NCI-H2227 treated with DMSO at 0.1 percent for 48 hours (cell line): ENCODE measurements at places on chromosomes 11 and 22.

GRCh38 chr22:36383110-36383581 is 4.6 kb downstream of the MYH9 start:
- DNase-seq: no peak

GRCh38 chr22:37371491-37371890 is 55.8 kb downstream of the ELFN2 start:
- DNase-seq: no peak

GRCh38 chr11:17649261-17649660 is 70.1 kb upstream of the MYOD1 start:
- no peak for DNase-seq

DNA sequence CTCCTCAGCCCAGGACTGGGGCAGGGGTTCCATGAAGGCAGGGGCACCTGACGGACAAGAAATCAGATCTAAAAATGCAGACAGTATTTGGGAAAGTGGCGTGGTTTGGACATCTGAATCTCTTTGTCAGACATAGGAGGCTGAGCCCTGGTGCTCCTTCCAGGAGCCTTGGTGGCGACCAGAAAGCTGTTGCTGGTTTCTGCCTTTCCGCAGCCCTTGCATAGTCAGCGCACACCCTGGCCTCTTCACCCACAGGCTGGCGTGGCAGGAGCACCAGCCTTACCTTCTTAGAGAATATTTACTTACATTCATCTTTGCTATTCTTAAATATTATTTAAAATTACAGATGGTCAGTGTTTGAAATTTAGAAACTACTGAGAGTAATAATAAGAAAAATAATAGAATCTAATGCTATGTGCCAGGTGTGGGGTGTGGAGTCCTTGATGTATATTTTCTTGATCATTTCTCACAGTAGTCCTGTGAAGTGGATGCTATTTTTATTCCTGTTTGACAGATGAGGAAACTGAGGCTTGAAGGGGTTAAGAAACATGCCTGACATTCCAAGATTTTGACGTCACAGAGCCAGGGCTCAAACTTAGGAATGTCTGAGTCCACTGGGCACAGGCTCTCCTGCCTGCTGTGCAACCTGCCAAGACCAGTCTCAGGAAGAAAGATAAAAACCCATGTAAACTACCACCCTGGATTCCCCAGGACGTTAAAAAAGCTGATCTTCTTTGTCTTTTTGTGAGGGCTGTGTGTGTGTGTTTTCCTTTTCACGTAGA is 51.6 kb downstream of the TBC1D22A start:
- no peak for DNase-seq

- DNase-seq: no peak
Observed at GRCh38 chr22:19233189-19233661, 54.7 kb upstream of the SLC25A1 start.

GRCh38 chr22:17109113-17109865 is 11.9 kb downstream of the TMEM121B start:
- no peak for DNase-seq

DNA sequence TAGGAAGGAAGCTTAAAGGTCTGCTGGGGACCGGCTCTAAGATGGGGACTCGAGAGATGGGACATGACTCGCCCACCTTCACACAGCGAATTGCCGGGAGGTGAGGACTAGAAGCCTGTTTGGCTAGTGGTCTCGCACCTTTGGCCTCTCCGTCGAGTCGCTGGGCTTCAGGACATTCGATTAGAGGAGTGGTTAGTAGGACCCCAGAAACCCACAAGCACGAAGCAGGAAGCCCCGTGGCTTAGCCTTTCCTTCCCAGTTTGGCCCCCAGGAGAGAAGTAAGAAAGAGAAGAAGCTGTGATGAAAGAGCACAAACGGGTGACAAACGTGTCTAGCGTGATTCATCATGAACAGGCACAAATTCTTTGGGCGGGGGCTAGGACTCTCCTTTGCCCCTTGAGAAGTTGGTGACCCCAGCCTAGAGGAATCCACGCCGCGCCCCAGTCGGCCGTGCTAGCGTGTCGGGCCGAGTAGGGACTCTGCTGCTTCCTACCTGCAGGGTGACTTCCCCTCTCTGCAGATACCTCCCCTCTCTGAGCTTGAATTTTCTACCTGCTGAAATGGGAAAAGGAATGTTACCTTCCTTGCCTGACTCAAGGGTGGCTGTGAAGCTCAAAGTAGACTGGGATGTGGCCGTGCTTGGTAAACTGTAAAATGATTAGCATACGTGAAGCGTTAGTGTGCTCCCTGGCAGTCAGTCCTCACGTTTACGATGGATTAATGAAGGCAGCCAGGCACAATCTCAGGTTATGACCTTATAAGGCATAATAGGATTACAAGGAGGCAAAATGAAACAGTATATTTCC is 1.1 kb upstream of the ADM start:
- no peak for DNase-seq

GRCh38 chr11:64675450-64676260 is 47.3 kb downstream of the NRXN2 start:
- DNase-seq: no peak

GRCh38 chr11:86624366-86624765 is 48.0 kb downstream of the ME3 start:
- peak; percentile 2 for DNase-seq

DNA sequence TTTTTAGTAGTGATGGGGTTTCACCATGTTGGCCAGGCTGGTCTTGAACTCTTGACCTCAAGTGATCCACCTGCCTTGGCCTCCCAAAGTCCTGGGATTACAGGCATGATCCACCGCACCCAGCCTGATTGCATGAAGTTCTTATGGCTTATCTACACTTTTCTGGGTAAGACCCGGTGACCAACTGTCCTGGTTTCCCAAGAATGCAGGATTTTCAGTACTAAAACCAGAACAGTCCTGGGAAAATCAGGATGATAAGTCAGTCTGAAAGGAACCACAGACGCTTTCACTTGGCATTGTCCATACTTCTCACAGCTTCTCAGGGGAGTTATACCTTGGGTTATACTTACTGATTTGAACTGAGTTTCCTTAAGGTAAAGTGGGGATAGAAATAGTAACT is 1.4 kb upstream of the BPIFC start:
- DNase-seq: no peak

DNA sequence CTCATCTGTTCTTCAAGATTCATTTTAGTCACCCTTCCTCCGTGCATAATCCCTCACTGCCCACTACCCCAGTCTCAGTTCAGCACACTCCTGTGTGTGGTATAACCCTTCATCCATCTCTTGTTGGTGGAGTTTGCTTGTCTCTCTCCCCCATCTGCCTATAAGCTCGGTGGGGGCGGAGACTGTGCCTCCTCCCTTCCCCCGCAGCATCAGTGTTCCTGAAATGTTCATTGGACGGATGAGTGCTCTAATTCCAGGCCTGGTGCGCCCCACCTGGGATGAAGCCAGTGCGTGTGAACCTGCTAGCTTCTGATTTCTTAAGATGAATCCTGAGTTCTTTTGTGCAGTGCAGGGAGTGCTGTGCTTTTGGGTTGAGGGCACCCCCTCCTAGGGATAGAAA is 100.0 kb downstream of the GRIK4 start:
- DNase-seq: no peak

DNA sequence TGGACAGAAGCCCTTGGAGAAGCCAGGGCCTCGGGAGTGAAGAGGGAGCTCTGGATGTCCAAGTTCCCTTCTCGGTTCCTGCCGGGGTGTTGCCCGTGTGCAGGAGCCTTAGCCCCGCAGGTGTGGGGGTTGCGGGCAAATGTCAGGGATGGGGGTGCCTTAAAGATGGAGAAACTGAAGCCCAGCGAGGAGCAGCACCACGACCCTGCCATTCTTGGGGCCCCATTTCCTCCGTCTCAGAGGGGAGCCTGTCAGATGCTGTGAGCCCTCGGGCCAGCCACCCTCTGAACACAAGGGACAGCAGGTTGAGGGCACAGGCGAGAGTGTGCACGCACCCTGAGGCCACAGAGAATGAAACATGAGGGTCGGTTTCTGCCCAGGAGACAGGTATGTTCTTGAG is 6.3 kb downstream of the OSBPL5 start:
- no peak for DNase-seq

GRCh38 chr22:44204739-44205515 is 24.2 kb downstream of the PARVG start:
- no peak for DNase-seq

DNA sequence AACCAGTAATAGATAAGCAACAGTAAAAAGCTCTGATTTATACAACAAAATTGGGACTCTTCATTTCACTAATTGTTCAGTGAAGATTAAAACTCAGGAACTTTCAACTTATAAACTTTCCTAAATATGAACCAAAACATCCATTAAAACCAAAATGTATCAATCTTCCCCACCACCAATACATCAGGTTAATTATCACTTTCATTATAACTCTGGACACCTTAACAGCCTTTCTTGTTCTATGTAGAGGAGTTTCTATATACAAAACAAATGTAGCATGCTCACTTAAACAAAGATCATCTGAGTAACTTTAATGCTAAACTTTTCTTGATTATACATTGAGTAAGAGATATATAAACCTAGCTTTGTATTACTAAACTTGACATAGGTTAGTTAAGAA is 74.7 kb downstream of the ST14 start:
- no peak for DNase-seq

DNA sequence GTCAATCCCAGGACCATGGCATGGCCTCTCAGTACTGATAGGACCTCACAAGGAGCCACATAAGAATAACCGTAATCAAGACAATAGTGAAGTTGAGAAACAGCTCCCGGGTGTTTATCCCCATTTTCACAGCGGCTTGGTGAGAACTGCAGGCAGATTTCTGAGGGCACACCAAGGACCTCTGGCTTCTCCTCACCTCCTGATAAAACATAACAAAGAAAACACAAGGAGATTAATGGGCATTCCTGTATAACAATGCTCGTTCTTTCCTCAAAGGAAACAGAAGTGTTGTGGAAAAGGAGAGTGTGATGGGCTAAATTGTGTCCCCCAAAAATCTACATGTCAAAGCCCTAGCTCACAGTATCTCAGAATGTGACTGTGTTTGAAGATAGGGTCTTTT is 4.0 kb downstream of the SLN start:
- no peak for DNase-seq

GRCh38 chr11:23453522-23453921 is 593.2 kb upstream of the CCDC179 start:
- DNase-seq: no peak

- DNase-seq: no peak
Observed at GRCh38 chr11:133072378-133072777, 459.9 kb downstream of the OPCML start.

GRCh38 chr22:37569009-37569920 is 9.0 kb downstream of the CDC42EP1 start:
- no peak for DNase-seq

GRCh38 chr22:50470491-50470890 is 4.3 kb downstream of the SBF1 start:
- no peak for DNase-seq

DNA sequence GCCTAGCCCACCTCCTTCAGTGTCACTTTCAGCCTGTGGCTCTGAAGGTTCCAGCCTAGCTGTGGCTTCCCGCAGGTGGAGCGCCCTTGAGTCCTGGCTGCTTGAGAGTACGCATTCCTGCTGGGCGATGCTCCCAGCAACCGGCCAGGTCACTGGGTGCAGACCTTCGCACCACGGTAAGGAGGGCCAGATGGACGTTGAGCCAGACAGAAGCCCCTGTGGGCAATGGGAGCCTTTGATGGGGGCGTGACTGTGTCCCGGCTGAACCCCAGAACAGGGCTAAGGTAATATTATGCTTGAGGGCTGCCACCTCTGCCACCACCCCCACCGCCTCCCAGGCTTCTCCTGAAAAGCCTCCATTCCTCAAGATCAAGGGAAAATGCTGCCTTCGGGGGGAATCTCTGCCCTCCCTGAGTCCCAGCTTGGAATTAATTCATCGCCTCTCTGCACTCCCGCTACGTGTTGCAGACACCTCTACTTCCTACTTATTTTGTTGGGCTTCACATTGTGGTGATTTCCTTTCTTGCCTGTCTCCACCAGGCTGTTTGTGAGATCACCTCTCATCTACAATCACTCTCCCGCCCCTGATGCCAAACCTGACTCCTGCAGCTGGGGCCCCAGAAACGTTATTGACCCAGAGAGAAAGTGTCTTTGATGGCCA is 144.9 kb upstream of the NECTIN1 start:
- no peak for DNase-seq

- DNase-seq: no peak
Observed at GRCh38 chr11:73907191-73907590, 30.4 kb downstream of the PAAF1 start.

DNA sequence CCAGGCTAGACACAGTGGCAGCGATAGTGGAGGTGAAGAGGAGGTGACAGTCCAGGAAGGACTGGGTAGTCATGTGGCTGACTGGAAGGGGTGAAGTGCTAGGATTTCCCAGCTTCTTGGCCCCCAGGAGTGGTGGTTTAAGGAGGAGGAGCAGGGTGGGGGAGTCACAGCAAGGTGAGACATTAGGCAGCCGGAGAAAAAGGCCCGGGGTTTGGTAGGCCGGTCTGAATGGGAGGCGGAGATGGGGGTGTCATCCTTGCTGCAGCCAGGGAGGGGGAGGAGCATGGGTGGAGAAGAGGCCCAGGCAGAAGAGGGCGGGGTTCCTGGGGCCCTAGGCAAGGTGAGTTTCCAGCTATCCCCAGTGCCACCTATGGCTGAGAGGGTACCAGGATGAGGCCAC is 6.1 kb downstream of the SIPA1 start:
- DNase-seq: no peak

GRCh38 chr11:122646549-122647340 is 8.8 kb upstream of the UBASH3B start:
- no peak for DNase-seq

- peak; percentile 56 for DNase-seq
Observed at GRCh38 chr22:42365111-42365865, 66.9 kb downstream of the NFAM1 start.

- DNase-seq: no peak
Observed at GRCh38 chr11:64665411-64665821, 57.6 kb downstream of the NRXN2 start.

- no peak for DNase-seq
Observed at GRCh38 chr11:94759522-94759921, 8.6 kb upstream of the AMOTL1 start.

DNA sequence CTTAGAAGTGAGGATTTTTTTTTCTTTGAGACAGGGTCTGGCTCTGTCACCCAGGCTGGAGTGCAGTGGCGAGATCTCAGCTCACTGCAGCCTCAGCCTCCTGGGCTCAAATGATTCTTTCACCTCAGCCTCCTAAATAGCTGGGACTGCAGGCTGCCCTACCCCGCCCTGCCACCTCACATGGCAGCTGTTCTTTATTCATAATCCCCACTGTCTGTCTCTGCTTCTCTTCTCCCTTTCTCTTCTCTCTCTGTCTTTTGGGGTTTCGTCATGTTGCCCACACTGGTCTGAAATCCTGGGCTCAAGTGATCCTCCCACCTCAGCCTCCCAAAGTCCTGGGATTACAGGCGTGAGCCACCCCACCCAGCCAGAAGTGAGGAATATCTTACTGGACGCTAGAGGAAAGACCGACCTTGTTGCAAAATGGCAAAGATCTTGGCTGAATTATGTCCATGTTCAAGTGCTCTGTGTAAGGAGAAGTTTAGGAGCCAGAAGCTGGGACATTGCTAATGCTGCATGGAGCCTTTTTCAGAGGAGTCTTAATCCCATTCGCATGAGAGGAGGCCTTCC is 21.9 kb downstream of the KRTAP5-5 start:
- DNase-seq: no peak

GRCh38 chr11:57150454-57150917 is 31.3 kb upstream of the LRRC55 start:
- no peak for DNase-seq

GRCh38 chr11:75722669-75723042 is 5.0 kb downstream of the MOGAT2 start:
- DNase-seq: no peak

GRCh38 chr11:96279018-96279895 is 63.7 kb downstream of the MAML2 start:
- no peak for DNase-seq

GRCh38 chr11:18739685-18740084 is 13.7 kb upstream of the IGSF22 start:
- no peak for DNase-seq
